Tibial nerve (tissue), 4 donors: ENCODE measurements at places on chromosomes 2 and 18. TPM values are rescaled to one million over a fixed set of nuclear protein-coding genes. Genes with fewer than 3 reads are reported as not detected.

The PDCD1 gene
- not detected for total RNA-seq

DNA sequence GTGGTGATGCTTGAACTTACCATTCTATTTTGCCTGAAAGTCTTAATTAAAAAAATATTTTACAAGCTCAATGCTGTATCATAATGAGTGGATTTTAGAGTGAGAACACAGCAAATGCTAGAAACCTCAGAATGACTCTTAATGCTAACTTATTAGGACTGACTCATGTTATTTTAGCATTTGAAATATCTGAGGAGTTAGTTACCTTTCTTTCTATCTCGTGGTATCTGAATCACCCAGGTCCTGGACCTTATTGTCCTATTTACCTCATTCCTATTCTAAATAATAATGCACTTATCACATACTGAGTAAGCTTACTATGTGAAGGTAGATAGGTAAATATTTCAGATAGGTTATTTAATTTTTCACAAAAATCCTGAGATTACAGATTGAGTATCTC lies 70.7 kb downstream of the SOS1 start:
- no peaks in the 10 kb centered on the region for H3K27me3 ChIP-seq
- DNase-seq, result no peak
- H3K4me3 ChIP-seq, result no peak overlapping the region
- H3K36me3 ChIP-seq, result peaks cover 3% of the 10 kb centered on the region
- H3K4me1 ChIP-seq, result no peaks in the 10 kb centered on the region

DNA sequence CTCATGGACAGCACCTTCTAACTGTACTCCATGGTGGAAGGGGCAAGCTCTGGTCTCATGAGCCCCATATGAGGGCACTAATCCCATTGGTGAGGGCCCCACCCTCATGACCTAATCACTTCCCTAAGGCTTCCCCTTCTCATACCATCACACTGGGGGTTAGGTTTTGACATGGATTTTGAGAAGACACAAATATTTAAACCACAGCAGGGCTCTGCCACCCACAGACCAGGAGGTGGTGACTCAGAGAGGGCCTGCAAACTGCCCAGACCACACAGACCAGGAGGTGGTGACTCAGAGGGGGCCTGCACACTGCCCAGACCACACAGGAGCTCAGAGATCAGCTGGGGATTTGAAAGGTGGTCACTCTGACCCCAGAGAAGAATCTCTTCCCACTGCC lies 222.0 kb downstream of the KLHL29 start:
- H3K4me1 ChIP-seq, result peaks cover 5% of the 10 kb centered on the region
- H3K27ac ChIP-seq, result no peak overlapping the region
- no peaks in the 10 kb centered on the region for H3K27me3 ChIP-seq
- H3K36me3 ChIP-seq, result no peaks in the 10 kb centered on the region
- H3K4me3 ChIP-seq, result no peak overlapping the region

The TNFRSF11A gene
- total RNA-seq, result 10.5 TPM

The EIF4E2 gene
- total RNA-seq, result 23.8 TPM

DNA sequence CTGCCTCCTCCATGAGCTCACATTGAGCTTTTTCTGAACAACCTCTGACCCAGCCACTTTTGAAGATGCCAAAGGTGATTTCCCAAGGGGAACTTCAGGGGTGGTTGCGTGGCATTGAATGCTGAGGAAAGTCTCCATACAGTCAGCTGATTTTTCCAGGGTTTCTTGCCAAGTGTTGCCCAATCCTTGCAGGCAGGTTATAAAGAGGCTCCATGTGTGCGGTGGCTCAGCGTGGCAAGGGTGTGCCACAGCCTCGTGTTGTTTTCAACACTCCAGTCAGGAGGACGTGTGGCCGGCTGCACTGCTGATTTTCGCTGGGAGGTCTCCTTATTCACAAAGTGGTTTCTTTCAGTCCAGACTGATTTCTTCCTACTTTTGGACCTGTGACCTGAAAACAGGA lies 81.4 kb upstream of the GATA6 start:
- no peak overlapping the region for H3K27ac ChIP-seq
- no peaks in the 10 kb centered on the region for H3K4me1 ChIP-seq
- DNase-seq, result no peak
- H3K36me3 ChIP-seq, result no peaks in the 10 kb centered on the region

The KCNG3 gene
- total RNA-seq, result 6.6 TPM

DNA sequence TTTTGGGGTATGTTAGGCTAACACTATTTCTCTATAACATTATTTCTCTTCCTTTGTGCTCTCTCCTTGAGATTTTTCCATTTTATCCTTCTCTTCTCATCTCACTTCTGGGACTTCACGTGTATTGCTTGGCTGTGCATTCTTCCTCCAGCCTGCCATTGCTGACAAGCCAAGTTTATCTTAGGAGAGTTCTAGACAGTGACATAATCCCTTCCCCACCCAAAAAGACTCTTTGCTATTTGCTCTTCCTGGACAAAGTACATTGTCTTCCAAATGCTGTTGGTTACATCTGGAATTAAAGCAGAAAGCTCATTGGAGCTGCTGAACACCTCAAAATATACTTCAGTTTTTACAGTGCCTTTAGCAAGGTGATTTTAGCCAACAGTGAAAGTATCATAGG lies 8.9 kb downstream of the TSPYL6 start:
- no peaks in the 10 kb centered on the region for H3K27me3 ChIP-seq
- H3K4me3 ChIP-seq, result no peak overlapping the region
- H3K27ac ChIP-seq, result no peak overlapping the region
- no peak for DNase-seq
- H3K36me3 ChIP-seq, result no peaks in the 10 kb centered on the region
- no peaks in the 10 kb centered on the region for H3K4me1 ChIP-seq

The ALK gene
- total RNA-seq, result 4.8 TPM

- H3K27ac ChIP-seq, result peak overlapping the region; percentile 56
- H3K27me3 ChIP-seq, result no peaks in the 10 kb centered on the region
- peak; percentile 25 for DNase-seq
- peaks cover 6% of the 10 kb centered on the region for H3K4me1 ChIP-seq
These were observed 57.8 kb downstream of the FASTKD2 start for GRCh38 chr2:206823178-206823577.

- no peak for DNase-seq
- no peak overlapping the region for H3K4me3 ChIP-seq
- no peaks in the 10 kb centered on the region for H3K4me1 ChIP-seq
These were observed 13.4 kb downstream of the SERPINB7 start for GRCh38 chr18:63788447-63789096.

- no peaks in the 10 kb centered on the region for H3K36me3 ChIP-seq
- H3K27ac ChIP-seq, result no peak overlapping the region
- H3K4me3 ChIP-seq, result no peak overlapping the region
- no peak for DNase-seq
- H3K27me3 ChIP-seq, result no peaks in the 10 kb centered on the region
These were observed 8.7 kb downstream of the PTH2R start for GRCh38 chr2:208415255-208415654.

DNA sequence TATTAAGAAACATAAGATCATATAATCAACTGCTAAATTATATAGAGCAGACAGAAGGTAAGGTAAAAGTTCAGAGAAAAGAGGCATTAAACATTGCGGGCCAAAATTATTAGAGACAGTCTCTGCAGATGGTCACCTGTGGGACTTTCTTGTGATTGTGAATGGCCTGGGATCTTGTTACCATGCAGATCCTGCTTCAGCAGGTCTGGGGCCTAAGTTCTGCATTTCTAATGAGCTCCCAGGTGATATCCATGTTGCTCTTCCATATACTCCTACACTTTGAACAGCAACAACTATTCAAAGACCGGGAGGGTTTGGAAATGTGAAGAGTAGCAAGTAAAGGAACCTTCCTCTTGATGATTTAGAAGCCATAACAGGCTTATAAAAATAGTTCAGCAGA lies 8.5 kb upstream of the ETAA1 start:
- H3K36me3 ChIP-seq, result no peaks in the 10 kb centered on the region
- H3K4me3 ChIP-seq, result no peak overlapping the region
- peak overlapping the region; percentile 50 for H3K27ac ChIP-seq
- H3K4me1 ChIP-seq, result peaks cover 7% of the 10 kb centered on the region
- H3K27me3 ChIP-seq, result no peaks in the 10 kb centered on the region

The MC5R gene
- total RNA-seq, result not detected

DNA sequence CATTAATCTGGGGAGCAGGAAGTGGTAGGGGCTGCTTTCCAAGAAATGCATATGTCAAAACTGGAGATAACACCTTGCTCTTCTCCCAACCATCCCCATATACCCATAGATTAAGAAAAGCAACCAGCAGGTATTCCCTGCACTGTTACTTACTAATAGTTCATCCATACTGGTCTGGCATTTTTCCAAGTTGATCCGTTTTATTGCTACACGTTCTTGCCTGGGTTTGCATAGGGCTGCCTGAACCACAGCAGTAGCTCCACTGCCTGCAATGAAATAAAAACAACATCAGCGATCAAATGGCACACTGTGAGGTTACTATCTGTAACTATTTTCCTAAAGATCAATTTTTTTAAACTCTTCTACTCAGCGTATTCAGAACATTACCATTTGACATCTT lies 65.6 kb downstream of the STK39 start:
- H3K27me3 ChIP-seq, result no peaks in the 10 kb centered on the region
- no peak for DNase-seq
- no peak overlapping the region for H3K27ac ChIP-seq
- H3K4me1 ChIP-seq, result peaks cover 19% of the 10 kb centered on the region
- H3K36me3 ChIP-seq, result no peaks in the 10 kb centered on the region
- H3K4me3 ChIP-seq, result no peak overlapping the region

DNA sequence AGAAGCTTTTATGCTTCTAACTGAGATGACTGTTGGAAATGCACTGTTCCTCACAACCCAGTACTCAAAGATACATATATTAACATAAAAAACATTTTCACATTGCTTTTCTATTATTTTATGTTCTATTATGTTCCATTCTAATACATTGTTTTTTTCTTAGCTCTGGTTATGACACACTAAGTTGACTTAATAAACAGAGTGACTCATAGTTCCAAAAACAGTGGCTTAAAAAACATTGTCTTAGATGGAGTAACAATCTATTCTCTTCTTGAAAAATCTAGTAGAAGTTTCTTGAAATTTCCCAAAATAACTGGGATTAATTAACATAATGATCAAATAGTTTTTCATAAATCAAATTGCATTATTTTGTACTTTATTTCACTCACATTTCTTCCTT lies 328.2 kb upstream of the LRATD1 start:
- H3K36me3 ChIP-seq, result no peaks in the 10 kb centered on the region
- no peaks in the 10 kb centered on the region for H3K4me1 ChIP-seq
- no peak for DNase-seq
- H3K27ac ChIP-seq, result no peak overlapping the region
- no peaks in the 10 kb centered on the region for H3K27me3 ChIP-seq

- no peaks in the 10 kb centered on the region for H3K36me3 ChIP-seq
- no peaks in the 10 kb centered on the region for H3K27me3 ChIP-seq
- no peaks in the 10 kb centered on the region for H3K4me1 ChIP-seq
- DNase-seq, result no peak
- no peak overlapping the region for H3K4me3 ChIP-seq
These were observed 15.3 kb downstream of the GAREM1 start for GRCh38 chr18:32455361-32455760.

The CNTNAP5 gene
- under 0.01 TPM for total RNA-seq

- DNase-seq, result no peak
- no peaks in the 10 kb centered on the region for H3K36me3 ChIP-seq
- H3K27me3 ChIP-seq, result no peaks in the 10 kb centered on the region
- H3K27ac ChIP-seq, result no peak overlapping the region
- no peak overlapping the region for H3K4me3 ChIP-seq
These were observed 1144.7 kb upstream of the PIK3C3 start for GRCh38 chr18:40810372-40810771.

DNA sequence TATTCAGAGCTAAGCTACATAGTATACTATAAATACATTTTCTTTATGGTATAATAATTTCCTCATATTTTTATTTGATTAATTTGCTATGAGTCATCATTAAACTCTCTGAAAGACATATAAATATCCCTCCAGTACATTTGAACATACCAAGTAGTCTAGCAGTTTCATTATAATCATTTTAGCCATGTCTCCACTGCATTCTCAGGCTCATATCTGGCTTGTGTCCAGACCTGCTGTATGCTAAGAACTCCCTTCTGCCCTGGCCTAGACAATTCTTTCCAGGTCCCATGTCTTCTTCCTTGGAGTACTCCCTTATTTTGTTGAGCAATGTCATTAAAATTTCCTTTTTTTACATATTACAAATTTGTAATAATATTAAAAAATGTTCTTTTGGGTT lies 16.6 kb upstream of the DYNC1I2 start:
- no peak for DNase-seq
- no peak overlapping the region for H3K4me3 ChIP-seq
- no peaks in the 10 kb centered on the region for H3K27me3 ChIP-seq
- H3K4me1 ChIP-seq, result no peaks in the 10 kb centered on the region
